Activated CD8-positive, alpha-beta T cell treated with anti-CD3 and anti-CD28 coated beads for 36 hours (primary cell): ENCODE measurements at places on chromosomes 4 and X.

DNA sequence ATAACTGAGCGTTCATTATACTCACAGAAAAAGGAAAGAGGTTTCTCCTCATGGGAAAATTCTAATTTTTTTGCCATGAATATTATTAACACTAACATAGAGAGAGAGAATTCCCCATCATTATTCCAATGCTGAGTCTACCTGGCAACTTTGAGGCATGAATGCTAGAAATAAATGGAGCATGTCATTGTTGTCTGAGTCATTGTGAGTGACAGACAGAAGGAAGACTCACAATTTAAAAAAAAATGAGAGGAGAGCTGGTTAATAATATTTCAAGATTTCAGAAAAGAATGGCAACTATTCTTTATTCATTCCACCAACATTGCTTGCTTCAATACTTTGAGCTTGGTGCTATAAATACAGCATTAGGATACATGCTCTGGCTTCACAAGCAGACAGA is 170.4 kb upstream of the HS3ST1 start:
- H3K27me3 ChIP-seq = no peaks in the 10 kb centered on the region
- no peaks in the 10 kb centered on the region for H3K36me3 ChIP-seq
- DNase-seq = no peak

DNA sequence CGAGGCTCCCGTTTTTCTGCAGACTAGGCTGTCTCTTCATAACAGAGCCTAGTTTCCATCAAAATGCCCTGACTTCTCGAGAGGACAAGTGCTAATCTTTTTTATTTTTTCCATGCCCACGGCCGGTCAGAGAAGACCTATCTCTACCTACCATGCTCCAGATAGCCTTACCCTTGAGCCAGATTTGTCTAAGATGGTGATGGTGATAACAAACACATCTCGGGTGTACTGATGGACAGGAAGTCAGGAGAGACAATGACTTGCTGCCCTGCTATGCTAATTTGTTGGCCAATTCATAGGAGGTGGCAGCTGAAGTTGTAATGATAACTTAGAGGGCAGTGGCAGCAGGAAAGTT is 42.2 kb upstream of the NKRF start:
- no peaks in the 10 kb centered on the region for H3K27me3 ChIP-seq
- no peak for DNase-seq
- peaks cover 38% of the 10 kb centered on the region for H3K4me1 ChIP-seq
- H3K27ac ChIP-seq = peak overlapping the region; percentile 93

DNA sequence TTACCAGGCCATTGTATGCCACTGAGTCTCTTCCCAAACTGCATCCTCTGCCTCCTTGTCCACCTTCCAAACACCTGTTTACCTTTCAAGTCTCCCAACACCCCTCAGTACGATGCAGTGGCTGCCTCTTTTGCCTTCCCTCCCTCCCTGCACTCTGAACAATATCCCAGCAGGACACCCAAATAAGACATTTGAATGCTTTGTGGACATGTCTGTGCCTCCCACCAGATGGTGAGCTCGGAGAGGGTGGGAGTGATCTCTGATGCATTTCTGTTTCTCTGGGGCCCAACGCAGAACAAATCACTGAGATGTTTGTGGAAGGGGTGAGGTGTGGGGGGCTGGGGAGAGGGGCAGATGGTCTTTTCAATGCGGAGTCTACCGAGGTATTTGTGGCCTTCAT is 33.4 kb downstream of the PJA1 start:
- H3K4me3 ChIP-seq = no peak overlapping the region
- no peak for DNase-seq
- peaks cover 24% of the 10 kb centered on the region for H3K27me3 ChIP-seq
- H3K36me3 ChIP-seq = no peaks in the 10 kb centered on the region

DNA sequence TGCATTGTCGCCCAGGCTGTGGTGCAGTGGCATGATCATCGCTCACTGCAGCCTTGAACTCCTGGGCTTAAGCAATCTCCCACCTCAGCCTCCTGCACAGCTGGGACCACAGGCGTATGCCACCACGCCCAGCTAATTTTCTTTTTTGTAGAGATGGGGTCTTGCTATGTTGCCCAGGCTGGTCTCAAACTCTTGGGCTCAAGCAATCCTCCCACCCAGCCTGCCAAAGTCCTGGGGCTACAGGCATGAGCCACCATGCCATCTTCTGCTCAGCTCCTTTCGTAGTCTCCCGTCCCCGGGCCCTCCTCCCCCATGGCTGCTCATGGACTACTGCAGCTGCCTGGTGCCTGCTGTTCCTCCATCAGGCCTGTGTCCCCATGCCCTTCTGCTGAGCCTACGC is 58.1 kb downstream of the TAPT1 start:
- H3K36me3 ChIP-seq = peaks cover 30% of the 10 kb centered on the region
- no peaks in the 10 kb centered on the region for H3K27me3 ChIP-seq
- no peak overlapping the region for H3K4me3 ChIP-seq
- no peak overlapping the region for H3K27ac ChIP-seq
- no peaks in the 10 kb centered on the region for H3K4me1 ChIP-seq

- no peaks in the 10 kb centered on the region for H3K4me1 ChIP-seq
- no peak overlapping the region for H3K27ac ChIP-seq
- no peaks in the 10 kb centered on the region for H3K36me3 ChIP-seq
- no peaks in the 10 kb centered on the region for H3K27me3 ChIP-seq
- DNase-seq = no peak
- no peak overlapping the region for H3K4me3 ChIP-seq
Measured at GRCh38 chr4:124997124-124997523, 284.6 kb upstream of the ANKRD50 start.

DNA sequence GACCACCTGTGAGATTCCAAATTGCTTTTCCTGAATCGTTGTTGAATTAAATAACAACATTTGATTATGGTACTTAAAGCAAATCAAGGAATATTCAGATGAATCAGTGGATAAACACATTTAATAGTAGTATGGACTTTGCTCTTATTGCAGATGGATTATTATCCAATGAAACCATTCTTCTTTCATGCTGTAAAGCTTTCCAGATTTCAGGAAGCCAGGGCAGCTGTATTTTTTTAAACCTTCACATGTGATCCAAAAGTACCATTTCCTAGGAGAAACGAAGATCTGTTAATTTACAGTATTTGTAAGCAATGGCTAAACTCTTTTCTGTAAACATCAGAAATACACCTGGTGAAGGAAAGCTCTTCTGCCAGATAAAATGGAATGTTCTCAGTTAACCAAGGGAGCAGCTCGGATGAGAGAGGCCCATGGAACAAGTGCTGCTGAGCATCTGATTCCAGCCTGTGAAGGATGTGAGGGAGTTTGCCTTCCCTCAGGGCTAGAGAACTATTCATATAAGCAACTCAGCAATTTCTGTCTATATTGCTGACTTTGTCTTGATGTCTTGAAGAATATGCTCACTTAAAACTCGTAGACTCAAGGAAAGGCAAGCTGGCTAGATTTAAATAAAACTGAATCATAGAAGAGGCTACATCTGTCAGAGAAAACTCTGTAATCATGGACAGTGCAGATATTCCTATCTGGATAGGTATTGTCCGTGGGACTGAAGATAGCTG is 94.4 kb upstream of the LIMCH1 start:
- no peaks in the 10 kb centered on the region for H3K36me3 ChIP-seq
- DNase-seq = no peak
- H3K27ac ChIP-seq = no peak overlapping the region
- H3K27me3 ChIP-seq = no peaks in the 10 kb centered on the region

GRCh38 chrX:122850326-122850725 is 333.8 kb upstream of the GRIA3 start:
- no peaks in the 10 kb centered on the region for H3K27me3 ChIP-seq
- H3K36me3 ChIP-seq = no peaks in the 10 kb centered on the region
- no peaks in the 10 kb centered on the region for H3K4me1 ChIP-seq
- DNase-seq = no peak

GRCh38 chr4:170697845-170698244 is 608.1 kb upstream of the AADAT start:
- no peaks in the 10 kb centered on the region for H3K4me1 ChIP-seq
- H3K4me3 ChIP-seq = no peak overlapping the region
- no peak for DNase-seq
- no peaks in the 10 kb centered on the region for H3K36me3 ChIP-seq
- no peaks in the 10 kb centered on the region for H3K27me3 ChIP-seq

DNA sequence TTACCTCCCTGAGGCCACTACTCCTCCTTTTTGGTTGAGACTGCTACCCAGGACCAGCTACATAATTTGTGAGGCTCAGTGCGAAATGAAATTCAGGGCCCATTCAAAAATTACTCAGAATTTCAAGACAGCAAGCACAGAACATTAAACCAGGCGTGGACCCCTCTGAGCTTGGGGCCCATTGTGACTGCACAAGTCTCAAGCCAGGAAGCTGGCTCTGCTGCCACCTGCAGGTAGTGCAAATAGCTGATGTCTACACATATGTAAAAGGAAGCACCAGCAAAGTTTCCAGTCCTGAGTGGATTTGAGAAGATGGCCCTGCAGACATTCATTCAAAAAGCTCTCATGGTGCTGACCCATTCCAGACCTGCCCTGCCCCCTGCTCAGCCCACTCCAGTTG is 213.4 kb upstream of the LNX1 start:
- DNase-seq = peak; percentile 59
- no peak overlapping the region for H3K4me3 ChIP-seq
- H3K36me3 ChIP-seq = no peaks in the 10 kb centered on the region
- no peaks in the 10 kb centered on the region for H3K4me1 ChIP-seq

- H3K27me3 ChIP-seq = no peaks in the 10 kb centered on the region
- DNase-seq = no peak
- peaks cover 11% of the 10 kb centered on the region for H3K4me1 ChIP-seq
- H3K27ac ChIP-seq = no peak overlapping the region
- peaks cover 12% of the 10 kb centered on the region for H3K36me3 ChIP-seq
Measured at GRCh38 chrX:22194660-22194945, 78.1 kb upstream of the CBLL2 start.

DNA sequence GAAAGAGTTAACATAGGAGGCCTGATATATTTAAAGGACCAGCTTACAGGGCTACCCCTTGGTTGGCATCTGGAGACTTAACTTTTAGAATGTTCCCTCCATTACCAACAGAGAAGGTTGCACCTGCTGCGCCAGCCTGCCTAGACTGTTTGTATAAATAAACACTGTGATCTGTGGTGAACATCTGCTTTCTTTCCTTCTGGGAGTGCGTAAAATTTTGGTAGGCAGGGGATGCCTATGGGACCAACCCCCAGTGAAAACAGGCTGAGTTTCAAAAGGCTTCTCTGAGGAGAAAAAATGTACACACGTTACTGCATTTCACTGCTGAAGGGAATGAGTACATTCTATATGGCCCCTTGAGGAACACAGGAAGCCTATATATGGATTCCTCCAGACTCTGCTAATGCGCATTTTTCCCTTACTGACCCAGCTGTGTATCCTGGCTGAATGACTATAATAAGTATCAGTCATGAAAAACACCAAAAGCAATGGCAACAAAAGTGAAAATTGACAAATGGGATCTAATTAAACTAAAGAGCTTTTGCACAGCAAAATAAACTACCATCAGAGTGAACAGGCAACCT is 13.8 kb downstream of the CENPC start:
- no peak overlapping the region for H3K27ac ChIP-seq
- no peak overlapping the region for H3K4me3 ChIP-seq
- peaks cover 71% of the 10 kb centered on the region for H3K36me3 ChIP-seq
- H3K27me3 ChIP-seq = no peaks in the 10 kb centered on the region
- no peak for DNase-seq

DNA sequence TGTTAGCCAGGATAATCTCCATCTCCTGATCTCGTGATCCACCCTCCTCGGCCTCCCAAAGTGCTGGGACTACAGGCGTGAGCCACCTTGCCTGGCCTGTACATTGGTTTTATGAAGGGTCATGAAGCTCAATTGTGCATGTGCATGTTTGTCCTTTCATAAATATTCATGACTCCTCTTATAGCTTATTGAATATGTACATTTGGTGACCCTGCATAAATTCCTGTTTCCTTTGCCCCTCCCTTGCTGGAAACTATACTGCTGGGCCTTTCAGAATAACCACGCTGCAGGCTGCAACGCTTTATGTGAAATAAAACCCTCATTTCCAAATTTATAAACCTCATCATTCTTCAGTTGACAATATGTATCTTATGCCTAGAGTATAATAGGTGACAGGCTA is 978.0 kb upstream of the LCORL start:
- H3K27ac ChIP-seq = no peak overlapping the region
- H3K27me3 ChIP-seq = no peaks in the 10 kb centered on the region
- H3K36me3 ChIP-seq = no peaks in the 10 kb centered on the region
- no peak overlapping the region for H3K4me3 ChIP-seq
- no peak for DNase-seq
